ENCODE measurements at places on chromosomes 11 and 22. TPM values are rescaled to one million over a fixed set of nuclear protein-coding genes. Genes with fewer than 3 reads are reported as not detected.

The BTG4 gene
- 0.10 TPM for total RNA-seq

The OLFML1 gene
- not detected for total RNA-seq

The SYT12 gene
- total RNA-seq = 22.6 TPM

The CCDC89 gene
- not detected for total RNA-seq

The MED17 gene
- total RNA-seq = 23.1 TPM

The VSIG10L2 gene
- total RNA-seq = not detected

The INS gene
- total RNA-seq = not detected

The MAPK11 gene
- total RNA-seq = 5.9 TPM

The FXYD6 gene
- total RNA-seq = 0.50 TPM

The POTEH gene
- total RNA-seq = not detected

The OR52N1 gene
- not detected for total RNA-seq

The TMEM132A gene
- total RNA-seq = 92.5 TPM

The OR5A1 gene
- not detected for total RNA-seq

The SLC22A6 gene
- total RNA-seq = not detected

The HOATZ gene
- not detected for total RNA-seq

The RASSF10 gene
- 1.1 TPM for total RNA-seq

The C22orf42 gene
- total RNA-seq = not detected

The CTSW gene
- total RNA-seq = not detected

The TRIM49 gene
- total RNA-seq = 0.05 TPM

The CD3E gene
- total RNA-seq = not detected

The PPP1CA gene
- 274 TPM for total RNA-seq

The LARGE1 gene
- 5.0 TPM for total RNA-seq

The CNTN5 gene
- not detected for total RNA-seq

The OTOG gene
- total RNA-seq = not detected

The NCAM1 gene
- total RNA-seq = 0.03 TPM

The SLC22A9 gene
- not detected for total RNA-seq

The OR5B12 gene
- not detected for total RNA-seq

The RBM4B gene
- total RNA-seq = 16.7 TPM
